ENCODE measurements at places on chromosomes 3 and 15.

DNA sequence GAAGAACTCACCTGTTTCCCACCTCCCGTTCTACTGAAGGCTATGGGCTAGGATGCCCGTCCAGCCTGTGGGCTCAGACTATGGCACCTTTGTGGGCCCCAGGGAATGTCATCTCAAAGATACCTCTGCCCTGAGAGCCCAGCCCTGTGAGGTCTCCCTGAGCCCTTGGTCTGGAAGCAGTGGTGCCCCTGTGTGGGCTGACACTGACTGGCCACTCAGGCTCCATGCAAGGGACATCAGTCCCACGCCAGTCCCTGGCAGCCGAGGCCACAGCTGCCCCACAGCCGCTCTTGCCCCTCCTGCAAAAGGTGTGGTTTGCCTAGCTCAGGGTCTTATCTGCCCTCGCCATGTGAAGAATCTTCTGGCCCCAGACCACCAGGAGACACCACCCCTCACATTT is 106.9 kb downstream of the KLF13 start:
- DNase-seq: no peak

- DNase-seq: no peak
These were observed 364.9 kb downstream of the AGBL1 start for GRCh38 chr15:86444527-86444926.

GRCh38 chr3:157103860-157104259 is 56.1 kb downstream of the CCNL1 start:
- no peak for DNase-seq

DNA sequence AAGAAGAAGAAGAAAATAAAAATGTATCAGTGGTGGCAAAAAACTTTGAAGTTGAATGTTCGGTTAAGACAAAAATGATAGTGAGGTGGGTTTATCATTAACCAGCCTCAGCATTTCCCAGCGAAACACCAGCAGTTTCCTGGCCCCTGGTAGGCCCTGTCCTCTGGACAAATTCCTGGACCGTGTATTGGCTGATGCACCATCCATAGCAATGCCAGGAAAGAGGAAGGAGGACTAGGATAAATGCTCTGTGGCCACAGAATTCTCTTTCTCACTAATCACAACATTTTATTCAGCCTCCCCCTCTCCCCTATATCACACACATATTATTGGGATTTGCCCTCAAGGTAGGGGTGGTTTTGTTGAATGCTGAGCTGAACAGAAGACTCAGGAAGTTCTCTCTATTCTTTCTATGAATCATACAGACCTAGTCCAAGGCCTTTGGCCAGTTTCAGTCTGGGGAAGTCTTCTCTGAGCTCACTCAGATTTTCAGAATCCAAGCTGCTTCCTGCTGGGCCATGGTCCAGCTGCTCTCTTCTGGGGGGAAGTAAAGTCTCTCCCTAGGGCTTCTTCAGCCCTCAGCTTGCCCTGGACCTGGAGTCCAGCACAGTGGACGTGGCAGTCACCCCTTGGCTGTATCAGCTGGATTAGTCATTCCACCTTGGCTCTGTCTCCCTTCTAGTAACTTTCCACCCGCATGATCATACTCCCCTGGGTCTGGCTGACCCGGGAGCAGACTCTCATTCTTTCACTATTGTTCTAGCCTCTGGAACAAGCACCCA is 27.6 kb downstream of the SLC28A1 start:
- peak; percentile 98 for DNase-seq

GRCh38 chr3:141981084-141981483 is 104.6 kb downstream of the ATP1B3 start:
- DNase-seq: no peak

DNA sequence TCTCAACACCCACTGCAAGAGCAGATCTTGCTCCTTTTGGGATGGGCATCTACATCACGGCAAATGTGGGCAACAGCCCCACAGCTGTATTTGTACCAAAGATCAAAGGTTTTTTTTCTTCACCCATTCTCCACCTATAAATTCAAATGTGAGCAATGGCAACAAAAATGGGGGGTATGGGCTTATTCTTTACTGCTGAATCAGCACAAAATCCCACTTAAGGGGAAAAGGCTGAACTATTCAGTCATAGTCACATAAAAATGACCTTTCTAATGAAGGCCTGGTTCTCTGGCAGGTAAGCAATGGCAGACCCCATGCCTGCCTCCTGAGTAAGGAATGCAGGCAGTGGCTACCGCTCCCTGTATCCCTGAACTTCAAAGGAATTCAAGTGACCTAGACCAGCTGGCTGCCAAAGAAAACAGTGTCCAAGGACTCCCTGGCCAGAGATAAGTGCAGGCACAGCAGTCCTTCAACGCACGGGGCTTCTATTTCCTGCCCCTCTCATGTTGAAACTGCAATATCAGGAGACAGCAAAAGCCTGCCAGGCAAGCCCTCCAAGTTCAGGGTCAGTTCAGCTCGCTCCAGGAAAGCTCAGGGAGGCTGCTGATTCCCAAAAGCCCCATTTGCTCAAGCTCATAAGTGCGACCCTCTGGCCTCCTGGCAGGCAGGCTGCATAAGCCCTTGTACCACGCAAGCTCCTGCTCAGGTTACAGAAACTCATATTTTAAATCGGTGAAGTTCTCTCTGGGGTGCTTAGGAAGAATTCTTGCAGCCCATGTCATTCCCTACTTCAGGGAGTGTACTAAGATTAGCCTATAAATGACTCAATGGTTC is 134.1 kb downstream of the PDZRN3 start:
- DNase-seq: peak; percentile 45

DNA sequence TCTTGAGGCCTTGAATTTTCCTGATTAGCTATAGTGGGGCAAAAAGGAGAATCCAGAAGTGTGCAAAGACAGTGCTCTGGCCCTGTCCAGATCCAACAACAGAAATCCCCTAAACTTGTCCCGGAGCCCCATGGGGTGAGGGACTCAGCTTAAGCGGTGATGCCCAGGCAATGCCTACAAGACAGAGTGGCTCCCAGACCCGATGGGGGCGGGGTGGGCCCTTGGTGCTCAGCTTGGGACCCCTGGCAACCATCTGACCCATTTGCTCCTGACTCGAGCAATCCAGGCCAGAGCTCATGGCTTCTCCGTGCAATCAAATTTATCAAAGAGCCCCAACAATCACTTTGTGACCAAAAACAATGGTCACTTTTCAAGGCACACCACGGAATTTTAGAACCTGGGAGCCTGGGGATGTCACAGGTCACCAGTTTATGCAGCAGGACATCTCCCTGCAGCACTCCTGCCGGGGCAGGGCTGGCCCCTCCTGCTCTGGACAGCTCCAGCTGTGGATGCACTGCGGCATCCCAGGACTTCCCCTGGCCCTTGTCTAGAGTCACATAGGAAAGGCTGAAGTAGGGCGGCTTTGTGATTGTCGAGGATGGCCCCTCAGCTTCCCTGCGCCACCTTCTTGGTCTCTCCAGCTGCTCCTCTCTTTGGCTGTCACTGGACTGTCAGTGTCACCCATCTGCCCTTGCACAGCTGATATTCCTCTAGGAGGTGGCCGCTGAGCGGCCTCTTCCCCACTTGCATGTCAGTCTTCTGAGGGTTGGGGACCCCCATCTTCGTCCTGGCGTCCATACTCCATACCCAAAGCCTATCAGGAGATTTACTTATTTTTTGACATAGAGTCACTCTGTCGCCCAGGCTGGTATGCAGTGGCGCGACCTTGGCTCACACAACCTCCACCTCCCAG is 28.4 kb downstream of the RGMA start:
- DNase-seq: no peak

GRCh38 chr3:176872771-176873209 is 324.5 kb downstream of the TBL1XR1 start:
- peak; percentile 58 for DNase-seq

DNA sequence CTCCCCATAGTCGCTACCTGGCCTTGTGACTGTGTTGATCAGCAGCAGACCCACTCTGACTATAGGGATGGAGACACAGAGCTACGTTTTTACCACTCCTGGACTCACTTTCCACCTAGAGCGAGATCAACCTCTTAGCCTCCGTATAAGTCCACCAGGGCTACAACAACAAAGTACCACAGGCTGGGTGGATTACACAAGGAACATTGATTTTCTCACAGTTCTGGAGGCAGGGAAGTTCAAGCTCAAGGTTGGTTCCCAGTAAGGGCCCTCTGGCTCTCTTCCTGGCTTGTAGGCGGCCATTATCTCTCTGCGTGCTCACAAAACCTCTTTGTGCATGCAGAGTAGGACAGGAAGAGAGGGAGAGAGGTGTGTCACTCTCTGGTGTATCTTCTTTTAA is 330.4 kb upstream of the PROK2 start:
- DNase-seq: no peak

DNA sequence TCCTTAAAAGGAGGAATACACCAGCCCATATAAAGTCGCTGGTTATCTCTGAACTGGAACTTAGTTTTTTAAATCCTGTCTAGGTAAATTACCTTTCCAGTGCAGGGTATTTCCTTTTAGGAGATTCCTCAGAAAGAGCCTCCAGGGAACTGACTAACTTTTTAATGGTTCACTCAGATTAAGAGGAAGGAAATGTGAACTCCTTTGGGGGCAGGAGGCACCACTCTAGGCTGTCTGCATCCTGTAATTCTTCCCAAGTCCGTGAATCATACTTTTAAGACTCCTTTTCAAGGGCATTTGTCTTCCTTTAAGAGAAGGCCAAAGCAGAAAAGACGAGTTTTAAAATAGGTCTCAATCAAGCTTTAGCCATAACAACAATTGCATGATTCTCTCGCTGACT is 871.2 kb upstream of the NR2F2 start:
- no peak for DNase-seq

- DNase-seq: no peak
These were observed 71.1 kb upstream of the FAM3D start for GRCh38 chr3:58737644-58738043.

DNA sequence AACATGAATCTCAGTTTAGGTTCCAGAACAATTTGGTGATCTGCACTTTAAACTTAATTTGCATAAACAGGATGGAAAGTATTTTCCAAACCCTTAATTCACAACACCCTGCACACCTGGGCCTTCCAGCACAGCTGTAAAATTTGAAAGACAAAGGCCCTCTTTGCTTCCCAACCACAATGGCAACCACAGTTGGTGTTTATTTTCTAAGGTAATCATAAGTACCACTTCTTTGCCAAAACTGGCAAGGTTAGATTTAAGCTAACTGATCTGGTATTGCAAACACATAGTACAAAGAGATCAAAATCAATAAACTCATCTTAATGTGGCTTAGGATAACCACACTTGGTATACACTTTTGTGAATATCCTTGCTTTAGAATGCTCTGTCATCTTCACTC is 4.1 kb downstream of the LRIG1 start:
- no peak for DNase-seq

GRCh38 chr15:24943361-24943760 is 11.4 kb upstream of the SNRPN start:
- DNase-seq: no peak

DNA sequence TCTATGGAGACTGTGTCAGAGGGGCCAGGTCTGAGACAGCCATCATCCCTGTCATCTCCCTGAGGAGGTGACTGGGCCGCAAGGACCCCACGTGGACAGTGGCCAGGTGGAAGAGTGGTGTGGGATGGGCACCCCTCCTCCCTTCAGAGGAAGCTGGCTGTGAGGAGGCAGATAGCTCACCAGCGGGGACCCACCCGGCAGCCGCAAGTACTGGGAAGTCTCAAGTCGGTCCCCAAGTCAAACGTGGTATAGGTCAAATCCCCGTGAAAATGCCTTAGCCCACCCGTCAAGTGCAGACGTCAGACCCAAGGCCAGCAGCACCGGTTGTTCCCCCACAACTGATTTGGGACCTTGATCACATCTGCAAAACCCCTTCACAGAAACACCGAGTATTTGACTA is 12.3 kb upstream of the KLF13 start:
- DNase-seq: no peak

DNA sequence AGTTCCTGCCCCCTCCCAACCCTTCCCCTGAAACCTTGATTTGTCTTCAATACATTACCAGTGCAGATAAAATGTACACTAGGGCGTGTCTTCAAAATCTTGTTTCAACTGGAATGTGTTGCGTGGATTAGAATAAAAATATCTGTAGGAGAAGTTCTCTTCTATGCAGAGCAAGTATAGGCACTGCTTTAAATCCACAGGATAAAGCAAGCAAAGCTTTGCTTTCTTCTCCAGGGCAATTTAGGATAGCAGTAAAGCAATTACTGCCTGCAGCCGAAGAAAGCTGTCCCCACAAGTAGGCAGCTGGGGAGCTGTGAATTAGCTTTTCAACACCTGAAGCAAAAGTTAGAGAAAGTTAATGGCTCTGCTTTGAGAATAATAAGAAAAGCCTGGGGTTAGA is 329.7 kb upstream of the KCNMB2 start:
- DNase-seq: no peak

GRCh38 chr3:19901918-19902317 is 32.1 kb downstream of the EFHB start:
- peak; percentile 73 for DNase-seq

- no peak for DNase-seq
These were observed 25.0 kb downstream of the MAP6D1 start for GRCh38 chr3:183800243-183800863.

DNA sequence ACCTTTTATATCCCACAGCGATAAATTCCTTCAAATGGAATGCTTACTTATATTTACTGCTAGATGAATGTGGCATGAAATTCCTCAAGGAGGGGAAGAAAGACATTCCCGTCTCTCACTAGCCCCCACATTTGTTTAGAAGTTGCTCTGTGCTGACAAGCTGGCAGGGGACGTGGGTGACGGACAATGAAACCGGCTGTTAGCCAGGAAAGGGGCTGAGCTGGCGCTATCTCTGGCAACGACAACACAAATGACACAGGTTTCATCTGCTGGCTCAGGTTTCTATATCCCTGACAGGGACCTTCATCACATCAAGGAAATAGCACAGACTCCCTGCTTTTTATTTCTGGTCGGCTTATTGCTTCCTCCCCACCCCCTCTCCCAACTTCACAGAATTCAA is 15.8 kb downstream of the RUVBL1 start:
- DNase-seq: no peak

DNA sequence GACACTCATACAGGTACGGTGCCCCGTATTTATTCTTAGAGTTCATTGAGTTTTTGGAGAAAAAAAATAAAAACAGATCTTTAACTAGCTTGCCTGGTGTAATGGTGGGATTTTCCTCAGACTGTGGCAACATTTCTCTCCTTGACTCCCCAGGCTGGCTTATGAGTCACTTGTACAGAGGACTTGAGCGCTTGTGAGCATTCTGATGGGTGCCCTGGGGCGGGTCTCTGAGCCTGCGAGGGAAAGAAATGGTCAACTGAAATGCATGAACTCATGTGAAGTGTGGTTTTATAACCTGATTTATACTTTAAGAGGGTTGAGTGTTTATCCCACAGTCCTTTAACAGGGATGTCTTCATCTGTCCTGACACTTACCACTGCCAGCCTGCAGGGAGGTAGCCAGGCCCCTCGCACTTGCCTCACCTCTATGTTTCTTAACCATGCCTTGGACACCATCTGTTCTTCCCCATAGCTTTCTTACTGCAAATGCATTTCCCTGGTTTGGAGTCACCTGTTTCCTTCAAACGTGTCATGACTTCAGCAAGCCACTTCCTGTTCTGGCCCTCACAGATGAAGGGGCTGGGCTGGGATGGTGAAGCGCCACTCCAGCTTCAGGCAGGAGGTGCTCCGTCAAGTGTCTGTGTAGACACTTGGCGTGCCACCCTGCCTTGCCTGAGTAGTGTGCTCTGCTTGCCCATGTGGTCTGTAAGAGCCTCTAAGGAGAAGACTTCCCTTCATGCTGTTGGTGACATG is 118.7 kb downstream of the PDE8A start:
- peak; percentile 36 for DNase-seq

Data from amniotic epithelial cell (primary cell).